Epithelial cell of esophagus (primary cell): ENCODE measurements at places on chromosomes 3 and 15.

DNA sequence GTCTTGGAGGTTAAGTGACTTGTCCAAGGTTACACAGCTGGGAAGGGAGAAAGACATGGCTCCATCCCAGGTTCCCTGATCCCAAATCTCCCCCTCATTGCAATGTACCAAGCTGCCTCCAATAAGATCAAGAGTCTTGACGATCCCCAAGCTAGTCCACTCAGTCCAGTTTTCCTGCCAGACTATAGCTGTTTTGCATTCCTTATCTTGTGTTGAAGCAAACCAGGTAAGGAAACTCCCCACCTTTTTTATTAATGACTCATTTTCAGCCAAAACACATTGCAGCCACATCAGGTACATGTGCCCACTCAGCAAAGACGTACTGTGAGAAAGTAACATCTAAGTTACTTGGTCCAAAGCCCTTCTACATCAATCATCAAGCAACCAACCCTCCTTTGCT, 41.9 kb downstream of the LIPC start:
- DNase-seq, result peak; percentile 88

DNA sequence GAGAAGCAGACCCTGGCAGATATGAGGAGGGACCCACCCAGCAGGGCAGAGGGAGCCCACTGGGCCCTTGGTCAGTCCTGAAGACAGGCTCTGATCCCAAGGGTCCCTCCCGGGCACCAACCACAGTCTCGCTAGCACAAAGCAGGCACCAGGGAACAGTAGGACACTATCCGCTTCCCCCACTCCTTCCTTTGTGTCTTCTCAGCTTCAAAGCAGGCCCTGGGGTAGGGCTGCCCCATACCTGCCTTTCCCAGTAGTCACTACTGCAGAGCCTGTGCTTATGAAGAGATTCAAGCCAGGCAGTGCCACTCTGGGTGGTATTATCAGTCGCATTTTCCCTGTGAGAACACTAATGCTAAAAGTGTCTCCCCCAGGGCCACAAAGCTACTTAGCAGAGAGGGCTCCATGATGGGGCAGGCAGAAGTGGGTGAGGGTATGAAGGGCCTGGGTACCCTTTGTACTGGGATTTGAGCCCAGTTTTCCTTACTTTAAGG, 32.7 kb downstream of the SRPRB start:
- DNase-seq, result no peak

DNA sequence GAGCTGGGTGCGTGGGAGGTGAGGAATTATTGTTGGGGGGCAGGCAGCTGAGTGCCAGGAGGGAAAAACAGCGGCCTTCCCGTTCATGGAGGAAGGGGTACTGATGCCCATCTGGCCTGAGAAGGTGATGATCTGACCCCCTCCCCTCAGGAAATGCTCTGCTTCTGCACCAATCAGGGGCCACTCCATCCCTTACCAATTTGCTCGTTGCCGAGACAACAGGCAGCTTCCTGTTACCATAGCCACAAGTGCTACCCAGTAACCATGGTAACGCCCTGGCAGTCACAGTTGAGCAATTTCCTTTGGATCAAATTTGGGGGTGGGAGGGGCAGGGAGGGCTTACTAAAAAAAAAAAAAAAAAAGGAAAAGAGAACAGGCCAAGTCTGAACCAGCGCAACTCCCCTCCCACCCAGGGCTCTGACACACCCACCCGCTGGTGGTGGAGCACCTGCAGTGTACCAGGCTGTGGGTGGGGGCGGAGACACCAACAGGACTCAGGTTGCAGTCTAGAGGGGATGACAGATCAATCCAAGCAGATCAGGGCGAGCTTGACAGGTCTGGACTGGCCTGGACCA, 13.7 kb downstream of the CELF6 start:
- DNase-seq, result peak; percentile 34

GRCh38 chr15:72086010-72086697, 31.8 kb downstream of the MYO9A start:
- peak; percentile 22 for DNase-seq

DNA sequence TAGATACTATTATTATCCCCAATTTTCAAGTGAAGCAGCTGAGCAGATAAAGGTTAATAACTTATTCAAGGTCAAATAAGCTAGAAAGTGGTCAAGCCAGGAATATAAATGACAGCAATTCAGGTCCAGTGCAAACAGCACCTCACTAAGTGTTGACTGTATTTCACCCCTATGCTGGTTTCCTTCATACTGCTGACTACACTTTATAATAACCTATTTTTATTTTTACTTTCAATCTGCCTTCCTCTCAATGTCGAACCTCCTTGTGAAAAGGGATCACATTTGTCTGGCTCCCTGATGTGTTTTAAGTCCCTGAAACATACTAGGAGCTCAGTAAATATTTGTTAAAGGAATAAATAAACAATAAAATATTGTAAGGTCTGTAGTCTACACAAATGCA, 146.1 kb downstream of the NAALADL2 start:
- DNase-seq, result no peak

DNA sequence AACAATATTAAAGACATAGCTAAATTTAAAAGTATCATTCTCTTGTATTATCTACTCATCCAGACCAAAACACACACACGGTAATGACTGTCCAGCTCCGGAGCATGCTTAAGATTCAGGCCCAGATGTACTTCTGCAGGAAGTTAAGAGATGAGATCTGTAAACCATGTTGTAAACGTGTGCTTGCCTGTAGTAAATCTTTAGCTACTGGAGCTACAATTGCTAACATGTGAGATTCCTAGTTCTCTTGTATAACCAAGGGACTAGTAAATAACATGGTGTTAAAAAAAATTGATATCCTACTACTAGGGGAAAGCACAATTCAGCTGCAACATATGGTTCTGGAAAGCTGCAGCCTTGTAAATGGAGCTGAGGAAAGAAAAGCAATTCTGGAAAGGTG, 651.7 kb upstream of the CCDC54 start:
- no peak for DNase-seq

DNA sequence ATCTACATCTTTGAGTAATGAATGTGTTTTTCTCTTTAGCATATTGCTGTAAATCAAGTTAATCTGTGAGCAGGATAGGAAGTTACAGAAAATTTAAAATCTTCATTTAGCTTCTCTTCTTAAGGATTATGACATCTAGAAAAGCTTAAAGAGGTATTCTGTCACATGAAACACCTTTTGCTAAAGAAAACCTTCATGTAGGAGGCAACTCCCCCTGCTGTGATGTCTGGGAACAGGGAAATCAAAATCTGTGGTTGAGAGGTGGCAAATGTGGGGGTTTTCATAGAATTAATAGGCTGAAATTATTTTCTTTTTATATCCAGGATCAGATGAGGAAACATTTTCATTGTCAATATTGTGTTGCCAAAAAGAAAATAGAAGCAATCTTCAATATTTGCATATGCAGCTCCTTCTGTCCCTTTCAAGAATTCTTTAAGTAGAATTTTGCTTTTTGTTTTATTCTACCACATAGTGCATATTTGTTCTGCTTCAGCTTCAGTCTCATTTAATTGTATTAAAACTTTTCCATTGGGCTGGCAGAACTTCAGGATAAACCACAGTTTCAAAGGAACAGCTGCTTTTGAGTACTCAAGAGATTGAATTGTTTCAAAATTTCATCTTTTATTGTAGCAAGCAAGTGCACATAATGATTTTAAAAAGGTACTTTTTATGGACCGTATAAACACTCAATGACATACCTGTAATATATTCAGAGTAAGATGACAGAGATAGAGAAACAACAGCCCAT, 128.4 kb downstream of the RAP2B start:
- DNase-seq, result peak; percentile 54

GRCh38 chr3:120436523-120437050, 14.2 kb downstream of the FSTL1 start:
- no peak for DNase-seq

- no peak for DNase-seq
Observed at GRCh38 chr15:66937588-66937987, 127.8 kb upstream of the SMAD3 start.

DNA sequence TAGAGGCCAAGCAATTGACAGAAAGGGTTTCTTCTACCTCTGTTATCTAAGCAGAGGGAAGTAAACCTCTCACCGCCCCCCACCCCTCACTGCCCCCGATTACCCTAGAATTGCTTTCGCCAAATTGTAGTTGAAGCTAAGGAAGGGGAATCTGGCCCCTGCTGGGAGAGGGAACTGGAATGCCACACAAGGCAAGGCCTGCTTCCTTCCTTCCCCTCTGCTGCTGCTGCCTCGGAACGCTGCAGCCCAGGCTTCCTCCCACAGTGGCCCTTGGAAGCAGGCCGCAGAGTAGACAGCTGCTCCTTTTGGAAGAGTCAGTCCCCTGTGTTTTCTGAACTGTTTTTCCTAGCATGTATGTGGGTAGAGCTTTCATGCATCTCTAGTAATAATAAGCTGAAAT, 21.6 kb downstream of the RLBP1 start:
- no peak for DNase-seq

- peak; percentile 30 for DNase-seq
Observed at GRCh38 chr15:45314960-45315359, 62.9 kb downstream of the SLC28A2 start.

DNA sequence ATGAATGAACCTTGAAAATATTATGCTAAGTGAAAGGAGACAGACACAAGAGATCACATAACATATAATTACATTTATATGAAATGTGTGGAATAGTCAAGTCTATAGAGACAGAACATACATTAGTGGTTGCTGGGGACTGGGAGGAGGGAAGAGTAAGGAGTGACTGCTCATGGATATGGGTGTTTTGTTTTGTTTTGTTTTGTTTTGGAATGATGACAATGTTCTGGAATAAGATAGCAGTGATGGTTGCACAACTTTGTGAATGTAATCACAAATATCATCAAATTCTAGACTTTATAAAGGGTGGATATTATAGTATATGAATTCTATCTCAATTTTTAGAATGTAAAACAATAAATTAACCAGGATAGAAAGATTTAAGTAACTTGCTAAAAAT, 57.4 kb upstream of the PHLDB2 start:
- peak; percentile 67 for DNase-seq

GRCh38 chr15:51240066-51240465, 98.3 kb downstream of the CYP19A1 start:
- no peak for DNase-seq

GRCh38 chr15:90266061-90266431, 574 bp downstream of the NGRN start:
- peak; percentile 47 for DNase-seq

GRCh38 chr15:38608682-38609081, 44.1 kb upstream of the RASGRP1 start:
- peak; percentile 63 for DNase-seq

DNA sequence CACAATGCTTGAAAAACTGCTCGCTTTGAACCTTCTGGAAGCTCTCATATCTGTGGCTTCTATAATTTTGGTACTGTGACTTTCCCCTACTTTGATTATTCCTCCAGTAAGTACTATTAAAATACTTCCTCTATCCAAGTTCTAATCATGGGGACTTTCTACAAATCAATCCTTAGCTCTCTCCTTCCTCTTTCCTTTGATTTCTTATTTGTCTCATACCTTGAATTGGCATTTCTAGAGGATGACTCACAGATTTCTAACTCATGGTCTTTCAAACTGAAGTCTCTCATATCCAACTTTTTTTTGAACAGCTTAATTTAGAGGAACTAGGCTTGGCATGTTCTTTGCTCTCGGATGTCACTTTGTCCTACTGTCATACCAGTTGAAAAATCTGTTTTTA, 241.8 kb downstream of the TBC1D5 start:
- DNase-seq, result peak; percentile 47
